ENCODE measurements at places on chromosomes 1 and 21.

- DNase-seq = no peak
These were observed 17.3 kb downstream of the FMO3 start for GRCh38 chr1:171107969-171108368.

- peak; percentile 44 for DNase-seq
These were observed 520 bp downstream of the TMEM201 start for GRCh38 chr1:9589144-9589718.

GRCh38 chr1:65952696-65953095 lies 160.0 kb downstream of the PDE4B start:
- no peak for DNase-seq

DNA sequence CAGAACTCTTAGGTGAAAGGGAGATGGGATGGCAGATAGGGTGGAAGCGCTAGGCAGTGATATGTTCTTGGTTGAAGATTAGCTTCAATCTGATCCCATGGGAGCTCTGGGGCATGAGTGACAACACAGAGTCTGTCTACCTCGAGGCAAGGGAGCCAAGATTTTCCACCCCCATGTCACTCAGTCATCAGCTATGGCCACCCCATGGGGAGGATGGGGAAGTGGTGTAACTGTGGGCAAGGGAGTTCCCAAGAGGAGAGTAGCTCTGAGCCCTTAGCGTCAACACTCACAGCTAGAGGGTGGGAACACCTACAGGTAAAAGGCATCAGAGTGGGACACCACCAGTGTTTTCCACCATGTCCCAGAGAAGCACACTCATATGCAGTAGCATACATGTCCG lies 30.3 kb upstream of the C1QA start:
- DNase-seq = no peak

DNA sequence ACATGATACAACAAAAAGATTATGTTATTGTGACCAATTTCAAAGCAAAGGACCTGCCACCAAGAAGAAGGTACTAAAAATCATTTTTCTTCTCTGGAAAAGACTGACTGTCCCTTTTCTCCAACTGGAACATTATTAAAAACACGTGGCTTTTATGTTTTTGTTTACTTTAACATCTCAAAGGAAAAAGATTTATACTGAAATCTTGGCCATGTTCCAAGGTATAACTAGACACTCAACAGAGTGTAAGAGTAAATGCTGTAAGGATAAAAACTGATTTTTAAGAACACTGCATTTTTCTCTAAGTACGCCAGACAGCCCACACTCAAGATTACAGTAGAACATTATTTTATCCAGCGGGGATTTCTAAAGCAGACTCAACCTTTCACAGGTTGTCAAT lies 62.1 kb downstream of the BRWD1 start:
- DNase-seq = no peak

DNA sequence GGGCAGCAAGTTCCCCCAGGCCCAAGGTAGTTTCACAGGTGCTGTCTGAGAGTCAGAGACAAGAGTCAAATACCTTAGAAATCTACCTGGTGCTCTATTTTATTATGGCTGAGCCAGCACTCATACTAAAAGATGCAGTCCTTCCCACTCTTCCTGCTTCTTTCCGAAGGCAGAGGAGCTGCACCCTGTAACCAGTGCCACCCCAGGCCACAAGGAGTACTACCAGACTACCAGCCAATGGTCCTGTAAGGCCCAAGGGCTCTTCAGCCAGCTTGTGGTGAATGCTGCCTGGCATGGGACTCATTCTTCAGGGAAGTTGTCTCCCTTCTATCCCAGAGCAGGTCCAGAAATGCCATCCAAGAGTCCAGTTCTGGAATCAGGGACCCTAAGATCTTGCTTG lies 203.8 kb upstream of the DUSP10 start:
- DNase-seq = no peak

GRCh38 chr1:44909901-44910544 lies 67.0 kb upstream of the PTCH2 start:
- no peak for DNase-seq

DNA sequence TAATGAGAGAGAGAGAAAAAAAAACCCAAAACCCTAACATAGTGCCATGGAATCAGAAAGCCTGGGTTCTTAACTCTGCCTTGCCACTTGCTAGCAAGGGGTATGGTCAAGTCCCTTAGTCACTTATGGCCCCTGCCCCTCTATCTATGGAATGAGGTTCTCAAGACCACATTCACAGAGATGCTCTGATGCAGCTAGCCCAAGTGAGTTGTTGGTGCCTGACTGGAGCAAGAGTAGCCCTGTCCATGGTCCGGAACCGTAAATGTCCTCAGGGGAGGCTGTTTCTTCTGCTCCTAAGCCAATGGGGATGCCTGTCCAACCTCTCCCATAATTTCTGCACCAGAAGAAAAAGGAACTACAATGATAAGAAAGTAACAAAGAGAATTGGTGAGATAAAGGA lies 56.8 kb downstream of the CSMD2 start:
- no peak for DNase-seq

- no peak for DNase-seq
These were observed 149.8 kb downstream of the ETS2 start for GRCh38 chr21:38955495-38955894.

- no peak for DNase-seq
These were observed 109.2 kb downstream of the CASZ1 start for GRCh38 chr1:10687251-10687651.

DNA sequence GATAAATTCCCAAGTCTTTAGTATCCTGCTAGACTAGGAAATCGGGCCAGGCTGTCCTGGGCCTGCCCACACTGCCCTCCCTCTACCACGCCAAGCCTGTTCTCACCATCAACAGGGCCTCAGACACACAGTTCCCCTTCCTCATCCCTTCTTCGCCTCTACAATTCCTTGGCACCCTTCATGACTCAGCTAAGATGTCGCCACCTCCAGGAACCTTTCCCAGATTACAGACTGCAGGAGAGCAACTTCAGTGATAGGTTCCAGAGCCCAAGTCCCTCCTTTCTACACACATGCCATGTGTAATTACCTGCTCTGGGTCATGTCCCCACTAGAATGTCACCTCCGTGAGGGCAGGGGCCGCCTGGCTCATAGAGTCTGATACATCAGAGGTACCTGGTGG lies 3.3 kb downstream of the RIMS3 start:
- DNase-seq = no peak

- no peak for DNase-seq
These were observed 23.3 kb downstream of the CYP2J2 start for GRCh38 chr1:59903141-59903754.
